ENCODE measurements at places on chromosomes 5 and 9. TPM values are rescaled to one million over a fixed set of nuclear protein-coding genes. Genes with fewer than 3 reads are reported as not detected.

GRCh38 chr9:34500623-34501267 lies 22.0 kb downstream of the ENHO start:
- peak; percentile 93 for DNase-seq

GRCh38 chr5:116097301-116097700 lies 12.5 kb downstream of the COMMD10 start:
- DNase-seq = no peak

DNA sequence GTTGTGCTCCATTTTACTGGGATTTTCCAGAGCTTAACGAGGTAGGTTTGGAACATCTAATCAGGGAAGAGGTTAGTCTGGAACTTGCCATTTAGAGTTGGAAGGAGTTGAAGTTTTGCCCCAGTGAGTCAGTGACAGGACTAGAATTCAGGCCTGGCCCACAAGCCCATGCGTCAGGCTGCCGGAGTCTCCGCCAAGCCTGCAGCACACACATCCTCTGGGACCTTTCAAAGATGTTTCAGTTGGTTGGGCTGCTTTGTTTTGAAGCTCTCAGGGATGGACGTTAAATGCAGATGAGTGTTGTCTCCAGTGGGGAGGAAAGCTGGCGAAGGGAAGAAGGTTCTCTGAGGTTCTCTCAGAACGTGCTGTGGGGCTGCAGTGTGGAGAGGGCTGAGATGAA lies 147.0 kb downstream of the PSAT1 start:
- no peak for DNase-seq

DNA sequence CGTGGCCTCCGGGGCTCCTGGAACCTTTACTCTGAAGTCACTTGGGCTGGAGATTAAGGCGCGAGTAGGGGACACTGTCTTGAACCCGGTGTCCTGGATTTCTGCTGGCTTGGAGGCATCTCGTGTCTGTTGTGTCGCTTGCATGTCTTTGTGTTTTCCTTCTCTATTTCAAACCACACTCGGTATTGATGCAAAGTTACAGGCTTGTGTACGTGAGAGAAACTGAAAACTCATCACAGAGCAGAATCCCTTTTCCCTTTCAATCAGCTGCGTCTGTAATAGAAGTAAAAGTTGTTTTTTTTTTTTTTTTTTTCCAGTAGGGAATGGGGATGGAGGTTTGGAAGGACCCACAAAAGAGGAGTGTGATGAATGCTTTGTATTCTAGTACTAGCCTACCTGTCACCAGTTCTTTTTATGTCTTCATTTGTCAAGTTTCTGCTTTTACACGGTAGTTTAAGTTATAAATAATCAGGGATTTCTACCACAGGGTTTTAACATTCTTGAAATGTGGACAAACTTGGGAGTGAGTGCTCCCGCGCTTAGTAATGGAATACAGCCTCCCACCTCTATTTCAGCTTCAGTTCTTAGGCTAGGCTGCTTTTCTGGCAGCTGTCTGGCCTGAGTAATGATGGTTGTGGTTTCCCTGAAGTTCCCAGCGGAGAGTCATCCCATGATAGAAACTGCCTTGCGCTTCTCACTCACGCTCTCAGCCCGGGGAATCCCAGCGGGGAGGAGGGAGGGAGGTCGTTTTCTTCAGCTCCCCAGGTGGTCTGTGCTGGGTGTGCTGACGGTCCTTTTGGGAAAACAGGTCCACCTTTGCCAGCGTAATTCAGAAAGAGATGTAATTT lies 763 bp downstream of the TJP2 start:
- DNase-seq = peak; percentile 75

- no peak for DNase-seq
Measured at GRCh38 chr5:43553381-43553780, 3.5 kb downstream of the PAIP1 start.

- no peak for DNase-seq
Measured at GRCh38 chr5:40734986-40735385, 20.8 kb downstream of the TTC33 start.

DNA sequence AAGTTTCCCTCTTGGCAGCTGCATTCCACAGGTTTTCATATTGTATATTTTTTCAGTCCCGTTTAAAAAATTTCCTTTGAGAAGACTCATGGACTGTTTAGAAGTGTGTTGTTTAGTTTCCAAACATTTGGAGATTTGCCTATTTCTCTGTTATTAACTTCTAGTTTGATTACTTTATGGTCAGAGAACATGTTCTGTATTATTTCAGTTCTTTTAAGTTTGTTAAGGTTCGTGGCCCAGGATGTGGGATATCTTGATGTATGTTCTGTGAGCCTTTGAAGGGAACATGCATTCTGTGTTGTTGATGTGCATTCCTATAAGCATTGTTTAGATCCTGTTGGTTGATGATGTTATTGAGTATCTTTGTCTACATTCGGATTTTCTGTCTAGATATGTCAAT lies 153.6 kb downstream of the CACNA1B start:
- DNase-seq = no peak

DNA sequence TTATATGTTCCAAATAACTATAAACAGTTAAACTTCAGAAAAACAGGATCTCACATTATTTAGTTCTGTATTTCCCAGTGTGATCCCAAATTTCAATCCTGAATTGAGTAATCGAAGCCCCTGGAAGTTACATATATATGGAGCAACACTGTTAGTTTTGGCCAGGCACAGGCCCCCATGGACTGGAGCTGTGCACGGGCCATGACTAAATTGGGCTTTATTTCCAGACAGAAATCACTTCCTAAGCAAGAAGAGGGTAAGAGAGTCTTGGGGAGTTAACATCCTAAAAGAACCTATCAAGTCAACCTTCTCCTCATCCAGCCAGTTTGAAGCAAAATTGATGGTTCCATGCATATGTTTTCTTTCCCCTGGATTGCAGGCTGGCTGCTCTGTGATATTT lies 393.0 kb downstream of the TMEM167A start:
- DNase-seq = no peak

KIF27 gene
- total RNA-seq = 9.4 TPM

HRCT1 gene
- total RNA-seq = not detected

FAT2 gene
- not detected for total RNA-seq

KCNT1 gene
- total RNA-seq = not detected

Data from endodermal cell (in vitro differentiated cells).